Non-pigmented ciliary epithelial cell (primary cell): ENCODE measurements at places on chromosomes 11 and 22.

DNA sequence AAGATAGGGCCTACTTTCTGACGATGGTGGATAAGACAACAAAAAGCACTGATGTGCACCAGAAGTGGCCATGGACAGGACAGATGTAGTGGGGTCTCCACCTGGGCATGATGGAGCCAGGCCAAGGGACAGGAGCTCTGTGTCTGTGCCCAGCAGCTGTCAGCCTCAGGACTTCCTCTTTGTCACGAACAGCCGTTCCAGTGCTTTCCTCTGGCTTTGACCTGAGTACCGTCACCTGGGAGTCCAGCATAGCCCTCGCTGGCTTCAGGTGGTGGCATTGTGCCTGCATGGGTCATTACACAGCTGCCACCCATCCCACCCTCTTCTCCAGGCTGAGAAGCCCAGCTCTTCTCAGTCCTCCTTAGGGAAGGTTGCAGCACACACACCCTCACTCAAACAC lies 137.8 kb downstream of the GRIK4 start:
- DNase-seq, result no peak

- no peak for DNase-seq
Measured at GRCh38 chr22:40610329-40610850, 26.1 kb downstream of the MRTFA start.

DNA sequence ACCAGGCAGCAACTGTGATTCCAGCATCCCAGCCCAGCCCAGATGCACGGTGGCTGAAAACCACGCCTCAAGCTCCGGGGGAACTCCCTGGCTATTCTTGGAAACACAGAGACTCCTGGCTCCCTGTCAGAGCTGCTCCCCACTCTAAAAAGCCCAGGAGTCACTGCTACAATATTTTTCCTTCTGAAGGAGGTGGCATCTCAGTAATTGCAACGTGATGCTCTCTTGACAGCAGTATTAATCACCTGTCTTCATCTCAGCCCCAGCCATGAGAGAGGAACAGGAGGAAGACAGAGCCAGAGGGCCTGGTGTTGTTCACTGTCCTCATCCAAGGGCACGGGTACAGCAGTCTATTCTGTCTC lies 26.9 kb downstream of the DRD2 start:
- DNase-seq, result no peak

DNA sequence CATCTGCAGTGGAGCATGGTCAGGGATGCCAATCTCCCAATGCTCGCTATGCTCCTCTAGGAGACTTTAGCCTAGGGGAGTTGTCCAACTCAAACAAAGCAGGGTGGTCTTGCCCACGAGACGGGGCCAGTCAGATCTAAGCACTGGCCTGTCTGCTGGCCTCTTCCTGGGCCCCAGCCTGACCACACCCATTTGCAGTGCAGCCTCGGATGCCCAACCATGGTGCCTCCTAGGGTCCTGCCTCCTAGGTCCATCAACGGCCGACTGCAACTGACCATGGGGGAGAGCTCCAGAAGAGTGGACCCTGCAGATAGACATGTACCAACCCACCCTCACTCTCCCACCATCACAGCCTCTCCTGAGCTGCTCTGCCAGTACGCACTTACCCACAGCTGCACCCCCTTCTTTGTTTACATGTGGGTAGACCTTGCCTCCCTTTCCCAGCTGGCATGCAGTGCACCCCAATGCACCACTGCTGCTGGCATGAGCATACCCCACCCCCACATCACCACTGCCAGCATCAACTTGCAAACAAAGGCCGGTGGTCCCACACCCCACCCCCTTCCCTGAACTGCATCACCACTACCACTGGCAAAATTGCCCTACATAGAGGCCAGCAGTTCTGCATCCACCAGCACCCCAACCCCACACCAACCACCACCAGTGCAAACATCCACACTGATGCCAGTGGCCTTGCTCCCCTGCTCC lies 27.6 kb upstream of the ARL14EP start:
- no peak for DNase-seq

GRCh38 chr11:10443721-10444235 lies 11.3 kb upstream of the AMPD3 start:
- DNase-seq, result no peak

- DNase-seq, result no peak
Measured at GRCh38 chr11:114386545-114386944, 13.8 kb downstream of the C11orf71 start.

DNA sequence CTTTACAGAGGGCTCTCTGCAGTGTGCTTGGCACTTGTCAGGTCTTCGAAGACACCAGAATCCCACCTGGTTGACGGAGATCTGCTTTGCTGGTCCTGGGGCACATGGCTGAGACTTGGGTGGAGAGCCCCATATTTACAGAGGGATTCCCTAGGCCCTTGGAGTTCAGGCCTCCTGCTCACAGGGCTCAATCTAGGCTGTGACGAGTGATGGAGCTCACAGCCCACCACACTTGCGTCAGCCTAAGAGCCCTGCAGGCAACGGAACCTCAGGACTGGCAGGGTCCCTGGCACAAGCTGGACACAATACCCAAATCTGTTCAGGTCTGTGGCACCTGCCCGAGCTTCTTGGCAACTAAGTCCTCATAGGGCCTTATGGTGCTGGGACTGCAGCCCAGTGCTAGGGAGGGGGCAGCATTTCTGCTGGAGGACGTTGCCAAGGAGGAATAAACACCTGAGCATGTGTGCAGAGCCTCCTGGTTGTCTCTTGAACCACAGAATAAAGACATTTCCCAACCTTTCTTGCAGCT lies 59.1 kb downstream of the KCNC1 start:
- DNase-seq, result no peak

GRCh38 chr22:48931452-48931851 lies 896.2 kb downstream of the BRD1 start:
- no peak for DNase-seq

DNA sequence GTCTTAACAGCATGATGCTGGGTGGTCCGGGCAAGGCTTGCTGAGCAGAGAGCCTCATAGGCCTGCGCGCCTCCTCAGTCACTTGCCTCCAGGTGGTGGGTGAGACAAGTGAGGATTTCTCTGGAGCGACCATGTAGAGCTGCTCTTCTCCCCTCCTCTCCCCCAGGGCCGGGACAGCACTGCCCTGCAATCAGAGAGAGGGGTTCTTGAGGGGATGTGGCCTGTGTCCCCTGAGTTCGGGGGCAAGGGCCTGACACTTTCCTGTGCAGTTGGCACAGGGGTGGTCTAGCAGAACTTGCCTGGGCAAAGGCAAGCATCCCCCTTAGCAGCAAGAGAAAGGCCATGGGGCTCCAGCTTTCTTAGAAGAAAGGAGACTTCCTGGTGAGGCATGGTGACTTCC lies 95.8 kb upstream of the LMO1 start:
- no peak for DNase-seq

DNA sequence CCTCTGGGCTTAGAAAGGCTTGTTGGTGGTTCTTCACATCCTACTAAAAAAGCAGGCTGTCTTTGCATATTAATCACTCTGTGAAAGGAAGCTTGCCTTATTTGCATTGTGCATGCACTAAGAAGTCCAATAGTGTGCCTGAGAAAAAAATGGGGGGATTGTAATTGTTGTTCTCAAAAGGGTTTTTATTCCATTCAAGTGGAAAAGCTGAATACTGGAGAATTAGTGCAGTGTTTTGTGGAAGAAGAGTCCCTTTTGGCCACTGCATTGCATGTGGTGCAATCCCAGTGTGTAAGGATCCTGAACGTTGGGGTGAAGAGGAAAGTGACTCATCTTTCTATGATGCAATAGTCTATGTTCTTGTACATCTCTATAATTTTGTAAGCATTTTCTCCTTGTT lies 16.5 kb downstream of the NCAM1 start:
- no peak for DNase-seq

DNA sequence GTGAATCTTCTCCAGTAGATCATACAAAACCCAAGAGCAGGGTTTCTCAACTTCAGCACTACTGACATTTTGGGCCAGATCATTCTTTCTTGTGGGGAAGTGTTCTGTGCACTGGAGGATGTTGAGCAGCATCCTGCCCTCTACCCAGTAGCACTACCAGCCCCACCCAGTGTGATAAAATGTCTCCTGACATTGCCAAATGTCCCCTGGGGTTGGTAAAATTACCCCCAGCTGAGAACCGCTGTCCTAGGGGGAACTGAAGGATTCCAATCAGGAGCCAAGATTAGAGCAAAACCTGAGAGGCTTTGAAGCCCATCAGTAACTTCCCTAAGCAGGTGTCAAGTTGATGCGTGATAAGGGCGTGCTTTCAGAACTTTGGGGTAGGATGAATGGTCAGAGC lies 61.4 kb upstream of the YWHAH start:
- DNase-seq, result no peak
